H4 (cell line): ENCODE measurements at places on chromosomes 6 and 20. TPM values are rescaled to one million over a fixed set of nuclear protein-coding genes. Genes with fewer than 3 reads are reported as not detected.

DNA sequence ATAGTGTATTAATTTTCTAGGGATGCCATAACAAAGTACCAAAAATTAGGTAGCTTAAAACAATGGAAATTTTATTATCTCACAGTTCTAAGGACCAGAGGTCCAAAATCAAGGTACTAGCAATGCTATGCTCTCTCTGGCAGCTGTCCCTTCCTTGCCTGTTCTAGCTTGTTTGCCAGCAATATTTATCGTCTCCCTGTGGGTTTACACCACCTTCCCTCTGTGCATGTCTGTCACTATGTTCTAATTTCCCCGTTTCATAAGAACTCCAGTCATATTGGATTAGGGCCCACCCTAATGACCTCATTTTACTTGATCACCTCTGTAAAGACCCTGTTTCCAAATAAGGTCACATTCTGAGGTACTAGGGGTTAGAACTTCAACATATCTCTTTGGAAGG, 217.2 kb downstream of the IBTK start:
- no peak for DNase-seq

GRCh38 chr6:90297867-90298381, 1.3 kb upstream of the BACH2 start:
- DNase-seq: no peak

Gene RALY
- 77.6 and 92.6 TPM in 2 replicates for total RNA-seq

DNA sequence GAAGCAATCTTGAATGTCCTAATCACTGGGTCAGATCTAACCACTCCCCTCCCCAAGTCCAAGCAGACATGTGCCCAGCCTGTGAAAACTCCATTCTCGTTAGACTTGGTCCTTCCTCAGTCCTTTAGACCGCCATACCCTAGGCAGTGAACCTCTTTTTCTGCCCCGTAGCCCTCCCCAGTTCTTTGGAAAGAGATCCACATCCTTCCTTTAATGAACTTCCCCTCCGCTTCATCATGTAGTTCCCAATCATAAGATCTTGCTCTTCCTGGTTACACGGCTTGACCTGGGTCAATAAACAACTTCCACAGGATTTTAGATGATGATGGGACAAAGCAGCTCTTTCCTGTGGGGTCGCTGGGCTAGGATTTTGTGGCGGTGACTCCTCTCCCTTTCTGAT, 9.6 kb downstream of the AHCY start:
- no peak for DNase-seq

DNA sequence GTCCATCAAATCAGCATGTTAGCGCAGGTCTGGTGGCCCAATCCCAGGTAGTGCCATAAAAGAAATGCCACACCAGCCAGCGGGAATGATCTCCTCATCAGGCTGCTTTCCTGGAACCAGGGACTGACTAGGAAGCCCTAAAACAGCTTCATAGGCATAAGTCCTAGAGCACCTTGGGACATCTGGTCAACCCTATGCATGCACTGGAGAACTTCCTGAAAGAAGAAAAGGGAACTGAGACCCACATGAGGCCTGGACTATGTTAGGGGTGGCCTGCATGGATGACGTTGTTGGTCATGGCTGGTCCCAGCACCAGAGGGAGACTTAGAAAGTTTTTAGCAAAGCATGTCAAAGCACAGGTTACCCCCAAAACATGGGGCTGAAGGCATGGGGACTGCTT, 7.6 kb upstream of the KCNK16 start:
- no peak for DNase-seq
